ENCODE measurements at places on chromosomes 1 and 21.

GRCh38 chr1:10738061-10739058 is 58.1 kb downstream of the CASZ1 start:
- DNase-seq, result no peak

- DNase-seq, result no peak
Observed at GRCh38 chr1:38328278-38329035, 281.9 kb upstream of the POU3F1 start.

DNA sequence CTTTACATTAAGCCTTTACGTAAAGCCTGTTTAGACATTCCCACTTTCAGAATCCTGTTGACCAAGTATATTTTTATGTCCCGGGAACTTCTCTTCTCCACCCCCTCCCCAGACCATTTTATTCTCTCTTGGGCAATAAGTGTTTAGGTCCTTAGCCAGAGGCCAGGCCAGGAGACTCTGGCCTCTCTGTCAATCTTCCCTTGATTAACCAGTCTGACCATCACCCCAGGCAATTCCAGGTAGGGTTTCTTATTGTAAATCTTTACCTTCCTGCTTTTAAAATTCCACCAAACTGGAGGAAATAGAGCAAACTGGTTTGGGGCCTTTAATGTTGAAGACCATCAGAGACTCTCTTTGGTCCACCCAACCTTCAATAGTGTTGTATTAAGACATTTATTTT is 12.2 kb upstream of the IFI6 start:
- no peak for DNase-seq

DNA sequence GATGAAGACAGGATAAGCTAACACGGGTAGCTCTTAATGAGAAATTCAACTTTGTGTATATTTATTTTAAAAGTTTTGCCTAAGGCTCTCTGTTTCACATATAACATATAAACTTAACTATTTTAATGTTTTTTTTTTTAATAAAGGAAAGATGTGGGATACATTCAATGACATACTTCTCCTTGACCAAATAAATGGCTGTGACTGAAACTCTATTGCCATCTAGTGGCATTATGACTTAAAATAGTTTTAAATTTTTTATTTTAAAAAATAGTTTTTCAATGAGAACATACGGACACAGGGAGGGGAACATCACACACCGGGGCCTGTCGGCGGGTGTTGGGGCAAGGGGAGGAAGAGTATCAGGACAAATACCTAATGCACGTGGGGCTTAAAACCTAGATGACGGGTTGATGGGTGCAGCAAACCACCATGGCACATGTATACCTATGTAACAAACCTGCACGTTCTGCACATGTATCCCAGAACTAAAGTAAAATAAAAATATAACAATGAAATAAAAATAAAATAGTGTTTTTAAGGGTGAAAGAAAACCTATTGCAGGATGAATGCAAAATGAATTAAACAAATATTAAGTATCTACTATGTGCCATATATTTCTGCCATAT is 83.4 kb downstream of the LYST start:
- no peak for DNase-seq

DNA sequence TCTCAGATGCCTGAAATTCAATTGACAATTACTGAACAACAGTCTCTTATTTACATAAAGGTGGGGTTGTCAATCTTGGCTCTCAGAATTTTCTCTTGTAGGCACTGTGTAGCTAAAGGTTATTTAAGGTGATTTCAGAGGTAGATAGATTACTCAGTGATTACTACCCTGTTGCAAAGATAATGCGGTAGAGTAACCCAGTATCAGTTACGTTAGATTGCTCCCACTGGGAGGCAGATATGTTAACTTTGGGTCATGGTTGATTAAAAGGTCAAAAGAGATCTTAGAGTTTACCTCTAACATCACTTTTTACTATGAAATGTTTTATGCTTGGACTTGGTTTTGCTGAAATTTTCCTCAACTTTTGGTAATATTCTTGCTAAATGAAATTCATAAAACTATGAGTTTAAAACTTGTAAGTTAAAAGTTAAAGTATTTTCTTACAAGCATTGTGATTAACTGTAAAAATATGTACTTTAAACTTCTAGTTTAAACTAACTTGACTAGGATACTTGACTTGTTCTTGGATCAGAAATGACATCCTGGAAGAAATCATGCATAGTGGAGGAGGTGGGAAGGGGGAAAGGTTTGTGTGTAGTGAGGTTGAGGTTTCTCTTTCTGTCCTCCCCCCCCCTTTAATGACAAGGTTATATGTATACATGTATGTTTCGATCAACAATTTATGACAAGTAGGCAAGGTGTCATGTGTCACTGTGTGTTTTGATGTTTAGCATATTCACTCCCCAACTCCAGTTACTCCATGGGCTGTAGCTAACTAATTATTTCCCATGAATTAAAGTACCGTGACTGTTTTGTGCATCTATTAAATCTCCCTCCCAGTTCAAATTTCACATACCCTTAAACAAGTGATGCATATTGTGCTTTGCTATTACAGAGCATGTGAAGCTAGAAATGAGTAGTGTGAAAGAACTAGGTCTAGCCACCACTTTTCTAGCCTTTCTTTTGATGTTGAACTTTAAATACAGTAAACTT is 2.9 kb downstream of the LAMC1 start:
- DNase-seq, result no peak

- DNase-seq, result no peak
Observed at GRCh38 chr1:151238467-151238739, 16.1 kb upstream of the PSMD4 start.

GRCh38 chr1:98099501-98099900 is 178.7 kb upstream of the DPYD start:
- DNase-seq, result no peak
